Effector CD4-positive, alpha-beta T cell (primary cell): ENCODE measurements at places on chromosomes 2 and 18.

- DNase-seq = no peak
Observed at GRCh38 chr18:78981989-78982620, 2.5 kb downstream of the SALL3 start.

- DNase-seq = no peak
Observed at GRCh38 chr2:19738707-19739106, 163.1 kb downstream of the TTC32 start.

DNA sequence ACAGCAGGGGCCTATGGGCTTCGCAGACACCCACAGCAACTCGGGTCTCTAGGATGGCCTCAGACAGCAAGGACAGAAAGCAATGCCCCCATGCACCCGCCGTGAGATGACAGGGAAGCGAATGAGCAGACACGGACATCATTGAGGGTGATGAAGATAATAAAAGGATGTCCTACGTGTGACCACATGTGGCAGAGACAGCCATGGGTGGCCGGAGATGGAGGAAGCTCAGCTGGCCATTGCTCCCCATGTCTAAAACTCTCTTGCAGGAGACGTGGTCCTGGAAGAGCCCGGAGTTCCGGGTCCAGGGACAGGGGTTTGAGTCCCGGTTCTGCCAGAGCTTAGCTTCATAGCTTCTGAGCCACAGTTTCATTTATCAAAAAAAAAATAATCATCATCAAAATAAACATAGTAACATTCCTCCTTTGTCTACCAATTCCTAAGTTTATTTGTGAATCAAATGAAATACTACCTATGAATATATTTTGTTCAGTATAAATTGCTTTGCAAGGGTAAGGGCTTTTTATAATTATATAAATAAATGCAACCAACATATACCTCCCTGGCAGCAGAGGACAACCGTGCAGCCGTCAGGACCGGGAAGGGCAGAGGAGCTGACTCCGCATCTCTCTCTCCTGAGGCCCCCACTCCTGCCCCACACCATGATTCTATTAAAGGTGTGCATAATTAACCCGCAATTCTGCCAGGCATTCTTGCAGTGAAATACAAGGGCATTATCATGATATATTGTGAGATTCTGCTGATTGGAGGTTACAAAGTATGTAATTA, 401.4 kb upstream of the MYT1L start:
- DNase-seq = no peak

DNA sequence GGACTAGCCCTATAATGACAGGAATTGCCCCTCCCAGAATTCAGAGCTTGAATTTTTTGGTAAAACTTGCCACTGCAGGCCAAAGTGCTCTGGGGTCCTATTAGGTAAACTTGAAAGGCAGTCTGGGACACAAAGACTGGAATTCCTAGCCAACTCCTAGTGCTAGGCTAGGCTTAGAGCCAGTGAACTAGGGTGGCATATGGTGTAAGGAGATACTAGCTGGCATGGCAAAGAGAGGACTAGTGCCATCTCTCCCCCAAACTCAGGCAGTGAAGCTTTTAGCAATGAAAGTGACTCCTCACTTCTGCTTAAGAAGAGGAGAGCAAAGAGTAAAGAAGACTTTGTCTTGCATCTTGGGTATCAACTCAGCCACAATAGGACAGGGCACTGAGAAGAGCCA, 410.5 kb upstream of the CNTNAP5 start:
- no peak for DNase-seq

- DNase-seq = no peak
Observed at GRCh38 chr2:32058130-32058529, 5.2 kb upstream of the SPAST start.

- no peak for DNase-seq
Observed at GRCh38 chr2:96662360-96662759, 19.8 kb downstream of the FER1L5 start.
